Stimulated activated CD8-positive, alpha-beta memory T cell treated with anti-CD3 and anti-CD28 coated beads, Interleukin-15, amount 100 ng/mL, for 4 hours (primary cell): ENCODE measurements at places on chromosomes 2 and 18.

DNA sequence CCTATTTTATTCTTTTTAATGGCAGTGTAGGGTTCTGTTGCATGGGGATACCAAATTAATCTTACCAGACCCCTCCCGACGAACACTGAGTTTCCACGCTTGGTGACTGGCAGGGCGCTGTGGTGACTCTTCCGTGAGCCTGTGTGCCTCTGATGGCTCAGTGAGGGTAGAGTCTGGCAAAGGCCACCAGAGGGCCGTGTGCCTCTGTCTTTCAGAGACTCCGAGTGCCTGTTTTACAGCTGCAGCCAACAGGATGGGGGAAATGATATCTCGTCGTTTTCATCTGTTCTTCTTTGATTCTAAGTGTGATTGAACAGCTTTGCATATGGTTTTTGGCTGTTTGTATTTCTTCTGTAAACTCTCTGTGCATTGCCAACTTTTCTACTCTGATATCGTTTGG, 99.8 kb downstream of the ZNF236 start:
- no peak for DNase-seq

- no peak for DNase-seq
Observed at GRCh38 chr2:235132651-235133050, 180.8 kb downstream of the SH3BP4 start.

DNA sequence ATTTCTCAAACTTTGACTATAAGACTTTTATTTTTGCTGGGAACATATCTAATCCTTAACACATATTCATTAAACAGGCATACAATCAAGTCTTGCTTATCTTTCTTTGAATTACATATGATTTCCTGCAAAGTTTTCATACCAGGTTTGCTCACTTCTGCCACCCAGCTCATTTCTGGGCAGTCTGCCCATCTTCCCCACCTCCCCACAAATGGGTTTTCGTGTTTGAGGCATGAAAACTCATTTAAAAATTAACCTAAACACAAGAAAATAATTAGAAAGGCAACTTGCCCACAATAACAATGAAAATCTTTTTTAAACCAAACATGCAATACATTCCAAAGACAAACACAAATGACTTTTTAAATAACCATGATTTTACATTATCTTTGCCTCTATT, 3.4 kb downstream of the CHST9 start:
- DNase-seq, result no peak

GRCh38 chr18:28176698-28176947, 307 bp downstream of the CDH2 start:
- DNase-seq, result no peak

DNA sequence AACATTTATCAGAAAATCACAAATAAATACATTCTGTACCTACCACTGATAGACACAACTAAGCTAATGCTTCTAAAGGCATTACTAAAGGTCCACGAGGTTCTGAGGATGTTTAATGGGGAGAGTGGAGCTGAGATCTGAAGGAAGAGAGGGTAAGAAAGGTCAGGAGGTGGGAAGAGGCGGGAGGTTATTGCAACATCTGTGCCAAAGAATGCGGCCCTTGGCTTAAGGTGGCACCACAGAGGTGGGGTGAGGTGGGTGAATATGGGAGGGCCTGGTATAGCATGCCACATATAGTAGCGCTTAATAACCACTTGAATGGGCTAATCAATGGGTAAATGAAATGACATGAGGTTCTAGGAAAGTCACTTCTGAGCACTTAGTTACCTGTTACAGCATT, 217.8 kb upstream of the ATP5MC3 start:
- DNase-seq, result no peak
